ENCODE measurements at places on chromosomes 7 and 10.

- no peak for DNase-seq
Measured at GRCh38 chr7:74625446-74625845, 32.1 kb upstream of the GTF2I start.

- no peak for DNase-seq
Measured at GRCh38 chr7:1761774-1762173, 91.7 kb downstream of the ELFN1 start.

GRCh38 chr10:72808001-72808400, 85.5 kb upstream of the OIT3 start:
- no peak for DNase-seq

DNA sequence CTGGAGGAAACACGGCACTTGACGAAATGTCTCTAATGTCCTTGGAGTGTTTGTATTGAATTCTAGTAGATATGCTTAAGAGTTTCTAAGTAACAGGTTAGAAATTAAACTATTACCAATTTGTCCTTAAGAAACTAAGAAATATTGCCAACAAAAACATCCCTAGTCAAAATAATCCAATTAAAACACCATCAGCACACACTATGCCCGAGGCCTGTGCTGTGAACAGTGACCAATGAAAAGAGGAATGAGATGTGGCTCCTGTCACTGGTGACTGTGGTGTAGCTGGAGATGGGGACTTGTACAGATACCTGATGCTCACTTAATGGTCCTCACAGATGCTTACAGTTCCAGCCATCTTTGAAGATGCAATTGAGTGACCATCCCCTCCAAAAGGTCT, 651.1 kb downstream of the SORCS3 start:
- no peak for DNase-seq

- no peak for DNase-seq
Measured at GRCh38 chr7:12436126-12436525, 32.5 kb upstream of the VWDE start.

GRCh38 chr10:22363305-22363704, 18.0 kb downstream of the SPAG6 start:
- no peak for DNase-seq

- DNase-seq: no peak
Measured at GRCh38 chr7:131540491-131541162, 15.8 kb downstream of the PODXL start.

- DNase-seq: no peak
Measured at GRCh38 chr10:44995581-44995913, 5.2 kb upstream of the ZNF22 start.

DNA sequence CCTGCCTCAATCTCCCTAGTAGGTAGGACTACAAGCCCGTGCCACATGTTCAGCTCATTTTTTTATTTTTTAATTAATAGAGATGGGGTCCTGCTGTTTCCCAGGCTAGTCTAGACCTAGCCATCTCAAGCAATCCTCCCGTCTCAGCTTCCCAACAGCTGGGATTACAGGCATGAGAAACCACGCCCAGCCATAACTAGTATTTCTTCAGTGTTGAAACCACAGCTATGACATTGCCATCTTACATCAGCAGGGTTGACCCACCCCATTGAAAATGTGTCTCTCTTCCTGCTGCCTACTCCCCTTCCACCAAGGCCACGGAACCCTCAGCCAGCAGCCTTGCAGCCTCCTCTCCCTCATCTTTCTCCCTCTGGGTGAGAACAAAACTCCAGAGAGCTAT, 62.1 kb upstream of the ZNF746 start:
- no peak for DNase-seq

GRCh38 chr7:123580406-123581161, 21.0 kb upstream of the ASB15 start:
- DNase-seq: no peak

- no peak for DNase-seq
Measured at GRCh38 chr7:10225275-10225674, 748.4 kb upstream of the PHF14 start.

DNA sequence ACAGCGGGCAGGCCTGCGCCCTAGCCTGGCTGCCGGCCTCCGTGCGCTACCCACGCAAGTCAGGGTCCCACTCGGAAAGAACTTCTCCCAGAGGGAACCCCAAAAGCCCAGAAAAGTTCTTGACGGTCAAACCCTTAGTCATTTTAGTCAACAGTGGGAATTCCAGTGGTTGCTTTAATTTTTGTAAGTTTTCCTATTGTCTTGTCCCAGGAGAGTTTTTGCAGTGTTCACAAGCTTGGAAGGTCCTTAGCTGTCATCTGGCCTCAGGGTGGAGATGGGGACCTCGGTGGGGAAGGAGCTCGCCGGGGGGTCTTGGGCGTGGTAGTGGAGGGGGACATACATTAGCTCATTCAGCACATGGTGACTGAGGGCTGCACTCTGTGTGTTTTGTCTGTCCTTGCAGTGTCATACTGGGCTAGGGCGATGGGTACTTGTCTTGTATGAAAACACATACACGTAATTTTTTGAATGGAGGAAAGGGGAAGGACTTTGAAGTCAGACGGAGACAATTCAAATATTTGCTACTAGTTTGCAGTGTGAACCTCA, 736 bp downstream of the MINDY4 start:
- DNase-seq: no peak

DNA sequence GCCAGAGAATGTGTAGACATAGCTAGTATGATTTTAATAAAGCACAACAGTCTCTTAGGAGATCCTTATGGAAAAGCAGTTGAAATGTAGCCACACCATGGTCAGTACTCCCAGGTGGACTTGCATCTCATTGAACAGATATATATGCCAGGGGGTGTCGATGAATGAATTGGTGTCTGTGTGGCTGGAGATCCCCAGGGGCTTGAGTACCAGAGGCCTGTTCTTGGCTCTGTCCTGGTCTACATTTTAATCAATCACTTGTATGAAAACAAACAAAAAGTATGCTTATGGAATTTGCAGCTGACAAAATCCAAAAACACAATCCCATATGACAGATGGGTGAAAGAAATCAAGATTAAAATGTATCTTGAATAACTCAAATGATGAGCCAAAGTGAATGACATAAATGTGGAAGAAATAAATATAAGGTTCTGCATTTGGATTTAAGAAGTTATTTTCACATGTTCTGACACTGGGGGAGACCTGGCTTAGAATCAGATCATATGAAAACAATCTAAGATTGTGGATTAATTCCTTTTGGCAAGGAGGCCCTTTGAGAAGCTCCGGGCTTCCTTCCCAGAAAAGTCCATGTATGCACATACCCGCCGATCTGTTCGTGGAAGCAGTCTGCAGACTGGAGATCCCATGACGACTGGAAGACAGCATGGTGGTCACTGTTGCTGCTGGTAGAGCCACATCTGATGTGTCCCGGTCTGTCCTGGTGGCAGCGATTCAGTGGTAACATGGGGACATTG, 15.6 kb downstream of the CLEC2L start:
- DNase-seq: no peak

DNA sequence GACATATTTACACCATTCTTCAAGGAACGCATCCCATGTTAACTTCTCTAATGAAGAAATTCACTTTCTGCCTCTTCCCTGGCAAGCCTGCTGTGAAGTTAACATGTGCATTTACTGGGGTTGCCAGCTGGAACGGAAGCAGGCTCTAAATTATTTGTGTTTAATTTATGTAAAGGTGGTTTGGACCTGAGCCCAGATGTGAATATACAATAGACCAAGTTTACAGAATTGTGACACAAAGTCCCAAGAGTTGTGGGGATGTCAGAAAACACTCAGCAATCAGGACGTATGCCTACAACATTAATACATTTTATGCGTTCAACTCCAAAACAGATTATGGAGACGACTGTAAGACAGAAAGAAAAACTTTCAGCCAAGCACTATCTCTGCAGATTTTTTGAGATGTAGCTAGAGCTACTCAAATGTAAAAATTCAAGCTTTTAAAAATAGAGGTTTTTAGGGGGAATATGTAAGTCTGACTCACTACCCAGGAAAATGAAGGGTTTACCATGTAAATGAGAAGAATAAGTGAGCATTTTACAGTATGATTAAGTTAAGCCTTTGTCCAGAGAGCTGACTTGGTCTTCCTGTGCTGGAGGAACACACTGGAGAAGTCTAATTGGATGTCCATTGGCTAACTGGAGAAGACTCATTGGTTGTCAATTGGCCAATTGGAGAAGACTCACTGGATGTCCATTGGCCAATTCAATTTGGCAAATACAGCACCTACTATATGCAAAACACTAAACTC, 19.5 kb downstream of the NRP1 start:
- DNase-seq: no peak

DNA sequence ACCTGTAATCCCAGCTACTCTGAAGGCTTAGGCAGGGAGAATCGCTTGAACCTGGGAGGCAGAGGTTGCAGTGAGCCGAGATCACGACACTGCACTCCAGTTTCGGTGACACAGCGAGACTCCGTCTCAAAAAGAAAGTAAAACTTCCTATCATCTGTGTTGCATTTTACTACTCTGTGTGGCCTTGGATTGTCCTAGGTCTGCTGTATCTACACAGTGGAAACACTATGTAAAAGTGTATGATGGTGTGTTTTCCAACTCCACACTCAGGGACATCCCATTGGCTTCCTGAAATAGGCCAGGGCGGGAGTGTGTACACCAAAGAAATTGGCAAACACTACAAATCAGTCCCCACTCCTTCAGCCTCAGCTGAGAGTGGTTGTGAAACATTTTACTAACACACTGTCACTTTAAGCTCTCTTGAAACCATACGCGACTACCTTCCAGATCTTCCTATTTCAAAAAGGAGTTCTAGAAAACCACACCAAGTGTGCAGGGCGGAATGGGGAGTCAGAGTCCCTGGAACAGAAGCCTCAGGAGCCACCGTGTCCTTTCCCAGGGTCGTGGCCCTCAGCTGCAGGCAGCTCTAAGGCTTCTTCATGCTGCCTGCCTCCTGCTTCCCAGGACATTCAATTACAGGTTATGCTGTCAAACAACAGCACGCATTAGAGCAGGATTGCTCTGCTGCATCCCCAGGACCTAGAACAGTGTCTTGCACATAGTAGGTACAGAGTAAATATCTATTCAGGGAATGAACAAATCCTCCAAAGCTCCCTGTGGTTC, 275.4 kb downstream of the PARD3 start:
- DNase-seq: no peak

DNA sequence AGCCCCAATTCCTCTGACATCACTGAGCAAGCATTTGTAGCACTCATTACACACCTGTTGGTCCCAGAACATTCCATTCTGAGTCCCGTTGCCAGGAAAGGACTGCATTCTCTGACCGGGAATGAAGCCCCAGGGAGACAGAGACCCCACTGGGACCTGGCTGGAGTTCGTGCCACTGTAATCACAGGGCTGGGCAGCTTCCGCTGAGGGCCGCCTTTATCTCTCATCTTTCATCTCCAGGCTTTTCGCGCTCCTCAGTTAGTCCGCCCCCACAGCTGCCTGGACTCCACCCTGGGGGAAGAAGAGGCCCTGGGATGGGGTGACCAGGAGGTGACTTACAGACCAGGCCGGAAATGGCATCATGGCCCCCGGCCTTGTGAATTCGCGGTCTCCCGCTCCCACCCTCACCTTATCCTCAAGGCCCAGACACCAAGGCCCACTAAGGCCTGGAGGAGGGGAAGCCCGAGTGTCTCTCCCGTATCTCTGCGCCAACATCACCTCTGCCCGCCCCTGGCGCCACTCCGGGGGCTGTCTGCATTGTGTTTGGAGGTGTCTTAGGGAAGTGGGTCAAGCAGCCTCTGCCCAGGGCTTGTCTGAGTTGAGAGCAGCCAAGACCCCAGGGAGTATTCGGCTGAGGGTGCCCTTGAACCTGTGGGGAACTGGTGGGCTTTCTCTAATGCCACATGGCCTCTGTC, 75.4 kb downstream of the PROSER2 start:
- DNase-seq: no peak

DNA sequence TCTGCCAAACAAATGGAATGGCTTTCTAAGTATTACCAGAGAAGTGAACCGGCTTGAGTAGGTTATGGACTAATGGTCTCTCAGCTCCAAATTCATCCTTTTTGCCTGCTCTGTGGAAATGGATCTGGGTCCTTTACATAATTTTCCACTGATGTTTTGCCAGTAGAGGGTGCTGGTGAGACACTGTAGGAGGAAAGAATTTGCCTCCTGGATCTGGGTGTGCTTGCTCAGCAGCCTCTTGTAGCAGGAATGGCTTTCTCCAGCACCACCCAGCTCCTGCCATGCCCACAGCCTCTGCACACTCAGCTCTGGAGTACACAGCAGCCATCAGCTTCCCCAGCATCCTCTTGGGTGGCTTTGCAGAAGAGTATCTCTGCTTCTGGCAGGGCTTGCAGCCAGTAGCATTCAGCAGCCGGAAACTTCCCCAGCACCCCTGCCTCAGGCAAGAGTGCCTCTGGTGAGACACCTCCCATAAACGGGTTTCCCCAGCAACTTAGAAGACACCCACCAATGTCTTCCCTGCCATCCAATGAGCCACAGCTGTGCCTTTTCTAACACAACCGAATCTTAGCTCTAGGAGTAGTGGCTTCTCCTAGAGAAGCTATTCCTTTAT, 235.0 kb upstream of the PLPP4 start:
- DNase-seq: peak; percentile 24

GRCh38 chr7:100602889-100603725, 944 bp downstream of the PCOLCE start:
- DNase-seq: no peak

GRCh38 chr7:89826557-89826956, 327.7 kb upstream of the STEAP1 start:
- no peak for DNase-seq

DNA sequence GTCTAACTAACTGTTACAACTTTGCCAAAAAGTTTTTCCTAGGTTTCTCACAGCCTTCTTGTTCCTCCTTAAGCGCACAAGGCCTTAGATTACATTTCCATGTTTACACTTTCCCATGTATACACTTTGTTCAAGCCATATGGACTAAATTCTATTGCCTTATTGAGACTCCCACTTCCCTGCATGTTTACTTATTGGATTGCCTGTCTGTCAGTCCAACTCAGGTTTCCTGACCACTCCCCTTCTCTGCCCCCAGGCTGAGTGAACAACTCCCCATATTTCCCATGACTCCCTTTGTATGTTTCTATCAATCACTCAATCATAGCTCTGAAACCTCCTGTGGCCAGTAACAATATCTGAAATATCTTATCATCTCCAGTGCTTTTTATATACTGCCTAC, 43.0 kb downstream of the SLC25A40 start:
- DNase-seq: no peak

GRCh38 chr10:21285207-21285606, 240.3 kb downstream of the SKIDA1 start:
- DNase-seq: no peak

GRCh38 chr7:22563621-22564241, 63.7 kb upstream of the STEAP1B start:
- DNase-seq: no peak

GRCh38 chr10:72001033-72001395, 36.8 kb downstream of the CHST3 start:
- no peak for DNase-seq

GRCh38 chr7:44272456-44272855, 52.9 kb downstream of the CAMK2B start:
- no peak for DNase-seq

DNA sequence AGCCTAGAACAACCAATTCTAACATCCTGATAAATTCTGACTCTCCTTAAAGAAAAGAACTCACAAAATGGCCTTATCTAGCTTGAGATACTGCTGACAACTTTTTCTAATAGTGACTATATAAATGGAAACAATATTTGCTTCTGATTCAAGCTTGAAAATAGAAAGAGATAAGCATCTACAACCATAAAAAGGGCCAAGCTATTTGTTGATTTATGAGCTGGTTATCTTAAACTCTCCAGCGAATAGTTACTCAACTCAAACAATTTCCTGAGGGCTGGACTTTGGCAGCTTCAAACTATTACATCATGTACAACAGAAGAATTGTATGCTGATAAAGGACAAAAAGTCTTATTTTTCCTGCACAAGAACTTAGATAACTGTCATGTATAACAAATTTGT, 4.6 kb downstream of the USP54 start:
- DNase-seq: no peak

Measured in progenitor cell of endocrine pancreas (in vitro differentiated cells).